Vein endothelial cell (primary cell): ENCODE measurements at places on chromosomes 16 and 17. TPM values are rescaled to one million over a fixed set of nuclear protein-coding genes. Genes with fewer than 3 reads are reported as not detected.

The KCNJ16 gene
- under 0.01 and 0.57 TPM in 2 replicates for total RNA-seq

The SPATA32 gene
- total RNA-seq = not detected in 2 replicates

The PPY gene
- not detected in 2 replicates for total RNA-seq

The CACNG5 gene
- not detected in 2 replicates for total RNA-seq

The NACA2 gene
- not detected in 2 replicates for total RNA-seq

The GPRC5B gene
- 23.1 and 24.8 TPM in 2 replicates for total RNA-seq

The SMPD3 gene
- 0.10 and 0.33 TPM in 2 replicates for total RNA-seq

The PABPN1L gene
- total RNA-seq = not detected in 2 replicates

The SDR42E2 gene
- not detected in 2 replicates for total RNA-seq

The PPL gene
- 1.3 and 2.6 TPM in 2 replicates for total RNA-seq

The GAST gene
- total RNA-seq = not detected in 2 replicates

The CES1 gene
- total RNA-seq = not detected in 2 replicates

The SAP30BP gene
- 70.9 and 71.3 TPM in 2 replicates for total RNA-seq

The PRSS33 gene
- not detected in 2 replicates for total RNA-seq

The FBXO39 gene
- 0.19 and 5.9 TPM in 2 replicates for total RNA-seq

The MYH1 gene
- total RNA-seq = not detected in 2 replicates

The ZNF207 gene
- 154 and 225 TPM in 2 replicates for total RNA-seq

The SEPTIN1 gene
- total RNA-seq = not detected in 2 replicates

The KCNG4 gene
- not detected in 2 replicates for total RNA-seq

The CES4A gene
- total RNA-seq = 1.9 and 2.0 TPM in 2 replicates

The EXOC3L1 gene
- total RNA-seq = 4.2 and 4.9 TPM in 2 replicates

The TRAF4 gene
- 49.8 and 64.0 TPM in 2 replicates for total RNA-seq

The LRRC3C gene
- total RNA-seq = not detected in 2 replicates

The ARMC5 gene
- 22.8 and 27.1 TPM in 2 replicates for total RNA-seq

The CLEC10A gene
- 0.19 TPM in 1 of 2 replicates, not detected in the other for total RNA-seq

The UTS2R gene
- total RNA-seq = not detected in 2 replicates

The RNF222 gene
- total RNA-seq = not detected in 2 replicates

The CCL13 gene
- not detected in 2 replicates for total RNA-seq

The GP1BA gene
- total RNA-seq = not detected in 2 replicates

The PIMREG gene
- 8.8 and 16.2 TPM in 2 replicates for total RNA-seq

The PYDC1 gene
- total RNA-seq = not detected in 2 replicates

The TP53TG3F gene
- total RNA-seq = not detected in 2 replicates

The RNU2-1 gene
- total RNA-seq = not detected in 2 replicates

The NOMO2 gene
- total RNA-seq = 115 and 120 TPM in 2 replicates

The ADGRG3 gene
- total RNA-seq = not detected in 2 replicates
